ENCODE measurements at places on chromosomes 7 and 10. TPM values are rescaled to one million over a fixed set of nuclear protein-coding genes. Genes with fewer than 3 reads are reported as not detected.

The OPN1SW gene
- total RNA-seq = not detected

The DLX6 gene
- 1.2 TPM for total RNA-seq

The CAMK1D gene
- total RNA-seq = 2.7 TPM

The PTPRZ1 gene
- 5.8 TPM for total RNA-seq

The BTBD16 gene
- not detected for total RNA-seq

The DBNL gene
- total RNA-seq = 180 TPM

The PBLD gene
- 8.9 TPM for total RNA-seq

The LEP gene
- not detected for total RNA-seq

The NPC1L1 gene
- total RNA-seq = 46.0 TPM

The FOXP2 gene
- total RNA-seq = 1.6 TPM

The ETV1 gene
- 45.9 TPM for total RNA-seq

The HYAL4 gene
- not detected for total RNA-seq

The CTAGE8 gene
- 4.3 TPM for total RNA-seq

The STAG3 gene
- 1.2 TPM for total RNA-seq

The CPXM2 gene
- total RNA-seq = not detected

The MAGI2 gene
- total RNA-seq = 0.64 TPM

The RAB19 gene
- 4.7 TPM for total RNA-seq

The UTF1 gene
- total RNA-seq = not detected

The ACTR1A gene
- total RNA-seq = 43.7 TPM

The FGL2 gene
- total RNA-seq = 0.14 TPM

The HTRA1 gene
- 2.4 TPM for total RNA-seq

The FAM25C gene
- total RNA-seq = not detected

The VWC2 gene
- not detected for total RNA-seq

The TFR2 gene
- 1.5 TPM for total RNA-seq

The SLC18A3 gene
- not detected for total RNA-seq

The ANKRD61 gene
- 0.47 TPM for total RNA-seq

The NSMCE4A gene
- total RNA-seq = 33.3 TPM

The PSD gene
- total RNA-seq = 0.34 TPM

The IFIT5 gene
- 13.8 TPM for total RNA-seq

The NUTM2E gene
- total RNA-seq = not detected

The AZGP1 gene
- total RNA-seq = 25.6 TPM

The ARMH3 gene
- total RNA-seq = 14.5 TPM

The PRSS37 gene
- total RNA-seq = not detected

The FAM221A gene
- total RNA-seq = 25.2 TPM

The CHAT gene
- not detected for total RNA-seq

The MBL2 gene
- not detected for total RNA-seq

The ELMO1 gene
- not detected for total RNA-seq

The VPS37D gene
- total RNA-seq = 1.3 TPM

The NEURL1 gene
- total RNA-seq = 0.22 TPM

The PTER gene
- total RNA-seq = 30.1 TPM

The ASAH2 gene
- total RNA-seq = 3.3 TPM

The POLL gene
- 25.7 TPM for total RNA-seq

The AGMO gene
- 13.2 TPM for total RNA-seq

The SPACDR gene
- 4.5 TPM for total RNA-seq

The MDFIC gene
- total RNA-seq = 12.5 TPM

The VGF gene
- total RNA-seq = 0.14 TPM

The CDK6 gene
- total RNA-seq = 87.9 TPM

The CDK14 gene
- 31.4 TPM for total RNA-seq

The CYP26C1 gene
- 0.39 TPM for total RNA-seq

The CYP2E1 gene
- total RNA-seq = 1.7 TPM

The TMEM140 gene
- total RNA-seq = 4.2 TPM

The DENND2A gene
- total RNA-seq = not detected

The LAMB4 gene
- total RNA-seq = not detected

The TRIM74 gene
- total RNA-seq = not detected

The CALN1 gene
- total RNA-seq = not detected

The SPDYE2B gene
- total RNA-seq = not detected

The PLXDC2 gene
- total RNA-seq = not detected

The EGR2 gene
- 0.68 TPM for total RNA-seq

The BBS9 gene
- 13.0 TPM for total RNA-seq
